ENCODE measurements at places on chromosomes 5 and 9. TPM values are rescaled to one million over a fixed set of nuclear protein-coding genes. Genes with fewer than 3 reads are reported as not detected.

Gene SCAI
- polyA plus RNA-seq = 2.3 TPM

GRCh38 chr9:98960409-98960808 is 16.7 kb downstream of the COL15A1 start:
- no peak for DNase-seq

DNA sequence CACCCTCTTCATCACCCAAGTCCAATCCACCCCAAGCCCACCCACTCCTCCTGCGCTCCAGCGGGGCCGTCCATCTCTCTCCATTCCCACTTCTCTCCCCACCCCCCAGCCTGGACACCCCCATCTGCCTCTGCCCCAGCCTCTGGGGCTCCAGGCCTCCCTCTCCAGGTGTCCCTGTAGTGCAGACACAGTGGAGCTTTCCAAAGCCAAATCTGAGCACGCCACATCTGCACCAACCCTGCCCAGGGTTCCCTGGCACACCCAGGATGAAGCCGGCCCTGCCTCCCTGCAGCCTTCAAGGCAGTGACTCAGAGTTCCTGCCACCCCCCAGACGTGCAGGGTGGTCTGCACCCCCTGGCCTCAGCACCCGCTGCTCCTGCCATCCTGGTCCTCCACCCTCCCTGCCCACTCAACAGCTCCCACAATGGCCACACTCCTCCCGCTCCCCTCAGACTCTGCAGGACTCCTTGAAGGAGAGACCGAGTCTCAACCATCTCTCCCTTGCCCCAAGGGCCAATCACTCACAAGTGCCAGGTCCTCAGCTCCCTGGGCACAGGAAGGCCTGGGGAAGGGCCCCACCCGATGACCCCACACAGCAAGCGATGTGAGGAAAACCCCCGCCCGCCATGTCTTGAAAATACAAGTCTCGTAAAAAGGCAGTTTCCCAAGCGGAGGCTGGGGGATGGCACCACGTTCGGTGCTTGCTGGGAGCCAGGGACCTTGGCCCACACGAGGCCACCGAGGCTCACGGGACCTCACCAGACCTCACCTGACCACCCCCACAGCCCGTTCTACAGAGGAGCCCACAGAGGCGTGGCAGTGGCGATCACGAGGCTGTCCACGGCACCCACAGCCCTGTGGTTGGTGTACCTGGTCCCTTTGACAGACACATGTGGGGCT is 22.2 kb downstream of the VAV2 start:
- no peak for DNase-seq

DNA sequence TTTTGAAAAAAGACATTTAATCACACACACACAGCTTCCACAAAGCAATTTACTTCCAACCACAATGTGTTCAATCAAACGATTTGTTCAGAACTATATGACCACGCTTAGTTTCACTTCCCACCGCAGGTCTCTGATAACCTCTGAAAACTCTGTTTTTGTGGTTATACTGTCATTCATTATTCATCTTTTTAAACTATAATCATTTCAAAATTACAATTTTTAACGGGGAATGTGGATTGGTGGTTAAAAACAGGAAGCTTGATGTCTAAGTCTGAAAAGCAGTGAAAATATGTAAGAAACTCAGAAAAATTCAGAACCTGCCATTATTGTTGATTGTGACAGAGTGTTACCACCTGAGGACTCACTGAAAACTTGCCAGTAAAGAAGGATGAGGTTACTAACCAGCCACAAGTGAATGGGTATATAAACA is 12.7 kb upstream of the TMEM174 start:
- DNase-seq = no peak

DNA sequence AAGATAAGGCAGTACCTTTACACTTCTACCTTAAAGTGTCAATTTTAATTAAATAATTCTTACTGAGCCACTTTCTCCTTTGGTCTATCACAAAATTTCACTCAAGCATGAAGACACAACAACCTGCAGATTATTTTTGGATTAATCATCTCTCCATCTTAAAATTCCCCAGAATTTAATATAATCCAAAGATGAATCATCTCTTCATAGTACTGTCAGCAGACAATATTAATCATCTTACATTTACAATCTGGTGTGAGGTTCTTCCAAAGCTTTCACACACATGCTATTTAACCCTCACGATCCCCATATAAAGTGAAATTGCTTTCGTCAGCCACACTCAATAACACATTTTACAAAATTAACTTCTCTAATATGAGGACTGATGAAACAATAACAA is 43.0 kb downstream of the LHFPL2 start:
- no peak for DNase-seq
